ENCODE measurements at places on chromosomes 11 and 22. TPM values are rescaled to one million over a fixed set of nuclear protein-coding genes. Genes with fewer than 3 reads are reported as not detected.

DNA sequence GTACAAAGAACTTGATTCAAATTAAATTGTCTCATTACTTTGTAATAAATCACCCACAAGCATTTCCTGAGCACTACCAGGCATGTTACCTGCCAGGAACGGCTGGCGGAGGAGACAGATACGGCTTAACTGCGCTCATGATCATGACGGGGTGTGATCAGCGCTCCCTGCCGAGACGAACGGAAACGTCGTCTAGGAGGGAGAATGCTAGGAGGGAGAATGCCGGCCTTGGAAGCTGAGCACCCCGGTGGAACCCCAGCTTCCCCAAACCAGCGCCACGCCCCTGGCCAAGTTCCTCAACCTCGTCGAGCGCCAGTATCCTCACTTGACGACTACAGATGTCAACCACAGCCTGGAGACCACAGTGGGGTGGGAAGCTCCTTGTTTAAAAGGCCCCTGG, 272.8 kb downstream of the CTTN start:
- DNase-seq: no peak

DNA sequence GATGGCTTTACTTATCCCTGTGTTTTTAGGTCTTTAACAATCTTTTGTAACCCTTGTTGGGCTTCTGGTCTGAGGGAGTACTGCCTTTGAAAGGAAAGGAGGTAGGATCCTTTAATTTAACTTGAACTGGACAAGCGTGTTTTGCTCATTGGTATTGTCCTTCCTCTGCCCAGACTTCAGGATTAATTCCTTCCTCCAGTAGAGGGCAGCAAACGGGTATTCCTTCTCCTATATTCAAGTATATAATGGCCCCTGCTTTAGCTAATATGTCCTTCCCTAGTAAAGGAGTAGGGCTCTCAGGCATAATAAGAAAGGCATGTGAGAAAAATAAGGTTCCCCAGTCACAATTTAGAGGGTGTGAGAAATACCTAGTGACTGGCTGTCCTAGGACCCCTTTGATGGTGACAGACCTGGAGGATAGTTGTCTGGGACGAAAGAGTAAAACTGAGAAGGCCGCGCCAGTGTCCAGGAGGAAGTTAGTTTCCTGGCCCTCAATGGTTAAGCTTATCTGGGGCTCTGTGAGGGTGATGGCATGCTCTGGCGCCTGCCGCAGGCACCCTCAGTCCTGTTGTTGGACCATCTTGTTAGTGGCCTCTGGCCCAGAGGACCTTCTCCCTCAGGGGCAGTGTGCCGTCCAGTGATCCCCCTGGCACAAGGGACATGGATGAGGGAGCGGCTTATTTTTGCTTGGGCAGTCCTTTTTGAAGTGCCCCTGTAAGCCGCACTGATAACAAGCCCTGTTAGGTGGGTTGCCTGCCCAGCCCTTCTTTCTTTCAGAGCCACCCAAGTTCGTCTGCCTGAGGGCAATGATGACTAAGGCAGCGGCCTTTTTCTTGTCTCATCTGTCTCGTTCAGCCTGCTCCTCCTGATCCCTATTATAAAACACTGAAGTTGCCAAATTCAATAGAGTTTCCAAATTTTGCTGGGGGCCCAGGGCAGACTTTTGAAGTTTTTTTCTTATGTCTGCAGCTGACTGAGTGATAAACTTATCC, 51.8 kb downstream of the C11orf71 start:
- peak; percentile 24 for DNase-seq

The PNPLA3 gene
- not detected for polyA plus RNA-seq

The BTBD10 gene
- 12.0 TPM for polyA plus RNA-seq

The FUT4 gene
- 0.06 TPM for polyA plus RNA-seq

- no peak for DNase-seq
Measured at GRCh38 chr22:19701420-19702145, 12.7 kb upstream of the SEPTIN5 start.

DNA sequence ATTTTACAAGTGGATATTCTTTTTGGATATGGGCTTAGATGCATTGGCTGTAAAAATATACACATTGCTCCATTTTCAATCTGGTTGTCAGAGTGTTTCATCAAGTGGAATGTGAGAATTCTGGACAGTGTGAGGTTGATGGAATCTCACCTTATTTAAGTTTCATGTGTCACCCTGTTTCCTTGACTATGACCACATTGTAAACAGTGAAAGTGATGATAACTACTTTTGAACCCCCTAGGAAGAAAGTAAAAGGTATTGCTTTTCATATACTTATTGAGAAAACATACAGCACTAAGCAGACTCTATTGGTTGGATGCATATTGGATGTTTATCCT, 490.5 kb upstream of the RAG2 start:
- no peak for DNase-seq

The GLYAT gene
- not detected for polyA plus RNA-seq

DNA sequence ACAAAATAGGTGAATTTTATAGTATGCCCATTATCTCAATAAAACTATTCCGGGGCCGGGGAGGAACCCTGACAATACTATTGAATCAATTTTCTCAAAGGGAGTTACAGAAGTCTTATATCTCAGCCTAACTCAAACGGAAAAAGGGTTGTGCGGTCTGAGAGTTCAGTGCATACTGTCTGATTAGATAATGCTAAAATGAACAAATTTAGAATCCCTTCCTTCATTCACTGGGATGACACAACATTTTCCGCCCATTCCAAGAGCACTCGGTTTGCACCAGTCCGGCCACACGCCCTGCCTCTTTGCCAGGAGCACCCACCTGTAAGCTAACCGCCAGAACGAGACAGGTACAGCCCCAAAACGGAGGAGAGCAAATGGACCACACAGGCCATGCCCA, 50.0 kb upstream of the NFRKB start:
- no peak for DNase-seq

The POU2AF1 gene
- polyA plus RNA-seq: 83.2 TPM

GRCh38 chr11:103703437-103703836, 333.0 kb upstream of the DDI1 start:
- DNase-seq: no peak

DNA sequence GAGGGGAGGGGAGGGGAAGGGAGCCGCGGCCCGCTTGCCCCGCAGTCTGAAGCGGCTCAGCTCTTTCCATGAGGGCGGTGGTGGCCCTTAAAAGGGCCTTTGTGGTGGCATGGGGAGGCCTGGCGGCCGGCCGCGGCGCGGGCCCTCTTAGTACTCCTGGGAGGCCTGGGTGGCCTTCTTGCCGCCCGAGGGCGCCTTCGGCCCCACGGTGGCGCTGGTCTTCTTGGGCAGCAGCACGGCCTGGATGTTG, 6.9 kb downstream of the DPAGT1 start:
- no peak for DNase-seq

The DDI1 gene
- not detected for polyA plus RNA-seq

GRCh38 chr11:94910270-94910669, 63.1 kb downstream of the CWC15 start:
- DNase-seq: no peak

The HBG1 gene
- polyA plus RNA-seq: not detected

- DNase-seq: no peak
Measured at GRCh38 chr11:27938011-27938410, 169.9 kb downstream of the KIF18A start.

- DNase-seq: no peak
Measured at GRCh38 chr22:24200619-24201212, 19.4 kb downstream of the SUSD2 start.

The ZFPL1 gene
- 36.2 TPM for polyA plus RNA-seq

The SEC14L6 gene
- not detected for polyA plus RNA-seq

The PHLDA2 gene
- polyA plus RNA-seq: not detected

The CARNS1 gene
- 1.2 TPM for polyA plus RNA-seq

DNA sequence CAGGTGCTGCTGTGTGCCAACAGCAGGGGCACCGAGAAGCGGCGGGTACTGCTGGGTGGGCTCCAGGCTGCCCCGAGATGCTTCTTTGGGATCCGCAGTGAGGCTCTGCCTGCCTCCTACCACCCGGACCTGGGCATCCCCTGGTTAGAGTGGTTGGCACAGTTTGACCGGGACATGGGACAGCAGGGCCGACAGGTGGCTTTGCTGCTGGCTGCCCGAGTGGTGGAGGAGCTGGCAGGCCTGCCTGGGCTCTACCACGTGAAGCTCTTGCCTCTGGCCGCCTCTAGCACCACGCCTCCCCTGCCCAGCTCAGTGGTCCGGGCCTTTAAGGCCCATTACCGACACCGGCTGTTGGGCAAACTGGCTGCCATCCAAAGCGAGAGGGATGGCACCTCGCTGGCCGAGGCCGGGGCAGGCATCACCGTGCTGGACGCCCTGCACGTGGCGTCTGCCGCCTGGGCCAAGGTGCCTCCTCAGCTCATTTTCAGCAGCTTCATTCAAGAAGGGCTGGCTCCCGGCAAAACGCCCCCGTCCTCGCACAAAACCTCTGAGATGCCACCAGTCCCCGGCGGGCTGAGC, 1.9 kb downstream of the TIGD3 start:
- DNase-seq: no peak

DNA sequence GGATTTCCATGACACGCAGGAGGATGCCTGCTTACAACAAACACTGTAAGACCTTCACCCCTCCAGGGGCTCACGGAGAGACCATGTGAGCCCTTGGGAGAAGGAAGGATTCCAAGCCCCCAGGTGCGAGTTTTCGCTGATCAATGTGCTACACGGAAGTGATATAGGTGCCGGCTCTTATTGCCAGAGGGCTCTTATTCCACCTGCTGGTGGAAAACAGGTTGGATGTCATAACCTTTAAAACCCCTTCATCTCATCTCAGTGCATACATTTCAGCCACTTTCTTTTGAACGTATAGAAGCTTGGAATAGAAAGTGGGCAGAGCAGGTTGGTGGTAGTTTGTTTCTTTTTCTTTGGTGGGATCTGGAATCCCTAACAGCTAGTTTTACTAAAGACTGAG, 25.8 kb downstream of the LAYN start:
- no peak for DNase-seq

DNA sequence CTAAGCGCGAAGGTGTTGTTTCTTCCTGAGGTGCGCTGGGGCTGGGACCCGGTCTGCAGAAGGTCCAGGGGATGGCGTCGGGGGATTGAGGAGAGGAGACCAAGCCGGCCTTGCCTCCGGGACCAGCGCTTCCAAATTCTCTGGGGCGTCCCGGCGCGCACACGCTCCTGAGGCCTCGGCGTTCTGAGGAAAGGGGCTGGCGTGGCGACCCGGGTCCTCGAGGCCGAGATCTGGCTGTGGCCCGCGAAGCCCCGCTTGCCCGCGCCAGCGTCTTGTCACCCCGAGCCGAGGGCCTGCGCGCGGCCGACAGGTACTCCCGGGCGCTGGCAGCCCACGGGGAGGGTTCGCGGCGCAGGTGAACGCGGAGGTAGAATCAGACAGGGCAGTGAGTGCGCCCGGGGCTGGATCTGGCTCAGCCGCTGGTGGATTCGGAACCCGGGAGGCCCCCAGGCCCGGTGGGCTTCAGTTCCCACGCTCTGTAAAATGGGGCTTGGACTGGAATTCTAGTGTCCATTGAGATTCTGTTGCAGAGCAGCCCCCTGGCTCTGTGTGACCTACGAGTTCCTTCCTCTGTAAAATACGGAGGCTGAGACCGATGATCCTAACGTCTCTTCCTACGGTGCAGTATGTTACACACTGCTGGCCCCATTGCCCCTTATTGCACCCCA, 14.7 kb downstream of the SSH3 start:
- DNase-seq: no peak

- no peak for DNase-seq
Measured at GRCh38 chr22:49942565-49943404, 17.8 kb upstream of the PIM3 start.

DNA sequence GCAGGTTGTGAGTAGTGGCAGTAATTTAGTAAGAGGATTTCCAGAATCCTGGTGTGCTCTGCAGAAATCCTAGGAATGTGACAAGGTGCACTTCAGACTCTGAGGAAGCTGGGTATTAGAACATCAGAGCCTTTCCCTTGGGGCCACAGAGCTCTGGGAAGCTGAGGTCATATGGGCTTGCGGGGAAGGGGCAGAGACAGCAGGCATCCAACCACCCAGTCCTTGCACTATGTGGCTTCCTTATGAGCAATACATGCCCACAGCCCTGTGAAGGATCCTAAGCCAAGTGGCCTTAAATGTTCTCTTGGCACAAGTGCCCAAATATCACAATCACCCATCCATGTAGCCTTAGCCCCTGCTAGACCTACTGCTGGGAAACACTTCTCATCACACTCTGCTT, 46.2 kb downstream of the P4HA3 start:
- DNase-seq: no peak

The OR2AT4 gene
- not detected for polyA plus RNA-seq

DNA sequence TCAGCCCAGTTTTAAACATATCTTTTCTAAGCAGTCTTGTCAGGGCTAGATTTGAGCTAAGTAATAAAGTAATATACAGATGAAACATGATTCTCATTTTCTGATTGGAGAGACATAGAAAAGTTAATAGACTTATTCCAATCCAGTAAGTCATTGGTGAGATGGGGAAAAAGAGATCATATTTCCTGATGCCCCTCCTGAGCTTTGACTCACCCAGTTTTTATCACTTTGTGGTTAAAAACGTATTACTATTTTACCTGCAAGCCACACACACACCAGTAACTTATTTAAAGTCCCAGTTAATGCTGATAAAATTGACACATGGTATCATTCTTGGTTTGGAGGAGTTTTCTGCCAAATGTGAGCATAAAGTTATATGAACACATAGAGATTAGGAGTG, 306.8 kb downstream of the CADM1 start:
- no peak for DNase-seq
